Foreskin fibroblast (primary cell): ENCODE measurements at places on chromosomes 4 and X.

DNA sequence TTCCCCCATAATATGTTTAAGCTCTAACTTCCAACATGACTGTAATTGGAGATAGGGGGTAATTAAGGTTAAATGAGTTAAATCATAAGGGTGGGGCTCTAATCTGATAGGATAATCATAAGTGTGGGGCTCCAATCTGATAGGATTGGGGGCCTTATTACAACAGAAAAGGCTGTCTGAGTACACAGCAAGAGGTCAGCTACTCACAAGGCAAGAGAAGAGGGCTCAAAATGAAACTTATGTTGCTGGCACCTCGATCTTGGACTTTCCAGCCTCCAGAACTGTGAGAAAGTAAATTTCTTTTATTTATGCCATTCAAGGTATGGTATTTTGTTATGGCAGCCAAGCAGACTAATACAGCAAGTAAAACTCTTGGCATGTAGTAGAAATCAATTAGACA, 16.4 kb downstream of the SH2D1A start:
- no peak for DNase-seq

DNA sequence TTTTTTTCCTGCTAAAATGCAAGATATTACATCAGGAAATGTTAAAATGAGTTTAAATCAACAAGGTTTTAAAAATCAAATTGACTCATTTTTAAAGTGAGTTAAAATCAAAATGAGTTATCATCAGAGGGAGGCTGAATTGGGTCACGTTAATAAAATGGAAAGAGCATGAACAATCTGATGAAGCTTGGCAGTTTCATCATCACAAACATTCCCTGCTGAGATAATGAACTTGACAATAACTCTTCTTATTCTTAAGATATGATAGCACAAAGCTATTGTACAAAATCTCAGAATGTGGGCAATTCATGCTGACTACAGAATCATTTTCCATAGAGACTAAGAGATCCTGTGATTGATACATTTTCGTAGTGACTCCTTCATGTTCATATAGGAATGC, 1086.7 kb downstream of the STIM2 start:
- DNase-seq, result no peak

- DNase-seq, result no peak
These were observed 112.1 kb upstream of the ARSJ start for GRCh38 chr4:114091546-114091945.

DNA sequence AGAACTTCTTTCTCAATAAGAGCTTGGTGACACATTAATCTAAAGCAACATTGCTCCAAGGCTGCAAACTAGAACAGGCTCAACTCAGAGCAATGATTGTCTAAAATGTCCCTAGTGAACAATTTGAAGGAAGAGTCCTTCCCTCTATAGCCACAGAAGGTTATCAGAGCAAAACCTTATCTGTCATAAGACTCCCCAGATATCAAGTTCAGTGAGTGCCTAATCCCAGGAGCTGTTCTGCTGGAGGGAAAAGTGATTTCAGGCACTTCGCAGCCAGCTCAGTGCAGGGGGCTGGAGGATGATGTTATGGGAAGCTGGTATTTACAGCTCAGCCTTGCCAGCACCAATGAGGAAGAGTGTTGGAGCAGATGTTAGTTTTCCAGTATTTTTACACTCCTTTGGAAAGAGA, 497.5 kb downstream of the INPP4B start:
- no peak for DNase-seq

- peak; percentile 49 for DNase-seq
These were observed 43.0 kb upstream of the PDLIM5 start for GRCh38 chr4:94408549-94409374.

- peak; percentile 59 for DNase-seq
These were observed 135.1 kb downstream of the ARHGAP6 start for GRCh38 chrX:11530621-11531020.

DNA sequence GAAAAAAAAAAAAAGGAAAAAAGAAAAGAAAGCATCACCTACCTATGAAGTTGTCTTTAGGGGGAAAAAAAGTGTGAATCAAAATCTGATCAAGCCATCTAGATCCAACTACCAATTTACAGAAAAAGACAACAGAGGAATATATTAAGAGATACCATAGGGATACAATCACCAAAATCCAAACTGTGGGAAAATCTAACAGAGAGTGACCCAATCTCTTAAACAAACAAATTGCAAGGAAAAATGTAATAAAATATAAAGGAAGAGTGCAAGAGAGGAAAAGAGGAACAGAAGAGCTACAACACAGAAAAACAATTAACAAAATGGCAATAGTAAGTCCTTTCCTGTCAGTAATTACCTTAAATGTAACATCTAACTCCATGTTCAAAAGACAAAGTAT, 19.0 kb downstream of the THOC2 start:
- no peak for DNase-seq

DNA sequence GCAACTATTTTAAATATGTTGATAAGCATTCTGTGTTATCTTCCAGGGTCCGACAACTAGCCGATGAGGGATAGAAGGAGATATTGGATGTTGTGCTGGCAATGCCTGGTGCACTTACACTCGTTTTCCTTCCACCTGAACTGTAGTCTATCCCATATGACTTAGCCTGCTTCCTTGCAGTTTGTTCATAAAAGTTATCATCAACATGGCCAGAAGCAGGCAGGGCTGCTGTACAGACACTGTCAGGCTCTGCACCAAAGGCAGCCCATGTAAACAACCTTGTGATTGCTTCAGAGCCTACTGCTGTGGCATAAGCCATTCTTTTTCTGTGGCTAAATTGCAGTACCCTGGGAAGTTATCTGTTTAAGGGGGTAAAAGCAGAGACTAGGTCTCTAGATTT, 1.6 kb downstream of the MAPK10 start:
- peak; percentile 50 for DNase-seq

GRCh38 chr4:129145222-129145730, 49.3 kb downstream of the C4orf33 start:
- DNase-seq, result no peak

DNA sequence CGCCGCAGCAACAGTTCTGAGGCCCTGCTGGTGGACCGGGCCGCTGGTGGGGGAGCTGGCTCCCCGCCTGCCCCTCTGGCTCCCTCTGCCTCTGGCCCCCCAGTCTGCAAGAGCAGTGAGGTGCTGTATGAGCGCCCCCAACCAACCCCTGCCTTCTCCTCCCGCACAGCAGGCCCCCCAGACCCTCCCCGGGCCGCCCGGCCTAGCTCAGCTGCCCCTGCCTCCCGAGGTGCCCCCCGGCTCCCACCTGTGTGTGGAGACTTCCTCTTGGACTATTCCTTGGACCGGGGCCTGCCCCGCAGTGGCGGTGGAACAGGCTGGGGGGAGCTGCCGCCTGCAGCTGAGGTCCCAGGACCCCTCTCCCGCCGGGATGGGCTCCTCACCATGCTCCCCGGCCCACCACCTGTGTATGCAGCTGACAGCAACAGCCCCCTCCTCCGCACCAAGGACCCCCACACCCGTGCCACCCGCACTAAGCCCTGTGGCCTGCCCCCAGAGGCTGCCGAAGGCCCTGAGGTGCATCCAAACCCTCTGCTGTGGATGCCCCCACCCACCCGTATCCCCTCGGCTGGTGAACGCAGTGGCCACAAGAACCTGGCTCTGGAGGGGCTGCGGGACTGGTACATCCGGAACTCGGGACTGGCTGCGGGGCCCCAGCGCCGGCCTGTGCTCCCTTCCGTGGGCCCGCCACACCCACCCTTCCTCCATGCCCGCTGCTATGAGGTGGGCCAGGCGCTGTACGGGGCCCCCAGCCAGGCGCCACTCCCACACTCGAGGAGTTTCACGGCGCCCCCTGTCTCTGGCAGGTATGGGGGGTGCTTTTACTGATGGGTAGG, 6.3 kb downstream of the PRAF2 start:
- no peak for DNase-seq

DNA sequence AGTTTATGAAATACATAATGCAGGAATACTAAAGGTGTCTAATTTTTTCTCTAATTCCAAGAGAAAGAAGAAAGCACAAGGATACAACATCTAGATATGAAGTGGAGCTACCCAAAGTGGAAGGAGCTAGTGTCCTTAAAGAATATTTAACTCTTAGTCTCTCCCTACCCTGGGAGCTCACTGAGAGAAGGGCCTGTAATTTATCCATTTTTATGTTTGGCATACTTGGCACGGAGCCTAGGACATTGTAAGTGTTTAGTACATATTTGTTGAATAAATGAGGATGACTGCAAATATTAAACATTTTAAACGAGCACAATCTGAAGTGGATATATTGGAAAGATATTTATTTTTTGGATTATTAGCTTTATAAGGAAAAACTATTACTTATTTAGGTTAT, 674.8 kb downstream of the IQCM start:
- DNase-seq, result no peak

GRCh38 chr4:143443728-143444127, 69.8 kb upstream of the SMARCA5 start:
- DNase-seq, result no peak

DNA sequence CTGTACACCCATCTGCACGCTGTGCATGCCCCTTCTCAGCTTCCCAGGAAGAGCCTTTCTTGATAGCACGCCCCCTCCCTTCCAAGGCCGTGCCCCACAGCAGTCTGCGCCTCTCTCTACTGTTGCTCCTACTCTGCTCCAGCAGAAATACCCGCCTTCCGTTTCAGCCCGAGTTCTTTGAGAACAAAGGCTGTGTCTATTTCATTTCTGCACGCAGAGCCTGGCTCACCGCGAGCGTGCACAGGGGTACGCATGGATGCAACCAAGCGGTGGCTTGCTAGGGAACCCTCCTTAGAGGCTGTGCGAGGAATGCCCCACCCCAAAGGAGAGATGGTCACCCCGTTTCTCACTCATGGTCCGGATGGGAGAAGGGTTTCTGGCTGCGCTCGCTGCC, 485 bp downstream of the AADAT start:
- peak; percentile 62 for DNase-seq

GRCh38 chrX:83845397-83845796, 15.5 kb upstream of the CYLC1 start:
- DNase-seq, result no peak

DNA sequence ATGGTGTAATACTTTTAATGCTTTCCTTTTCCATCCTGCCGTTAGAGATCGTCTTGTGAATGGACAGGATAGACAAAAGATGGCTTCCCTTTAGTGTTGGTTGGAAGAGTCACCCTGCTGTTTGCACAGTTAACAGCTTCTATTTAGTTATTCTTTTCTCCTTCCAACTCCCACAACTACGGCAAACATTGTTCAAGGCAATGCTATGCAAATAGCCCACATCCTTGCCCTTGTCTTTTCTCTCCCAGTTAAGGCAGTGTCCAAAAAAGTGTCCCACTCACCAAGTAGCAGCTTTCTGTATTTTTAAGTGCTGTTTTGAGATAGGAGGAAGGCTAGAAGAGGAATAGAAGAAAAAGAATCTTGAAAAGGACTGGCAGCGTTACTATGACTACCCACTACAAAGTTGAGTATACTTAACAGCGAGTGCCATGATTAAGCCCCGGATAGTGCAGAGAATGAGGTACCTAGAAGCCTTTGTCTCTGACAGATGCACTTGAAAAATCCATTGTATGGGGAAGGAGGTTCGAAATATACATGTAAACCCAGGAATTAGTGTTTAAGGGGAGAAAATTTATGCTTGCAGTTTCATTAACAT, 12.1 kb upstream of the RUFY3 start:
- DNase-seq, result no peak

GRCh38 chr4:108473163-108473720, 147.1 kb upstream of the RPL34 start:
- no peak for DNase-seq

DNA sequence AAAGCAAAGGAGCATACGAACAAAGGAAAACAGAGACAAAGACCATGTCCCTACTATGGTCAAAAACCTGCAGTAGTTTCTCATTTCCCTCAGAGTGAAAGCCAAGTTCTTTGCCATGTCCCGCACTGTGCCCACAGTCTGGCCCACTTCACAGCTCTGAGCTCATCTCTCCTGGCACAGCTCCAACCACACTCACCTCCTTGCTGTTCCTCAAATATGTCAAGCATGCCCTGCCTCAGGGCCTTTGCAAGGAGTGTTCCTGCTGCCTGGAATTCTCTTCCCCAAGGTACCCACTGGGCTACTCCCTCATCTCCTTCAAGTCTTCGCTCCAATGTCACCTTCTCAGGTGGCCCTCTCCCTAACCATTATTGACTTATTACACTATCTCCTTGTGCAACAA, 72.1 kb downstream of the COX18 start:
- peak; percentile 19 for DNase-seq

- no peak for DNase-seq
These were observed 315.9 kb downstream of the LDB2 start for GRCh38 chr4:16582526-16582925.

GRCh38 chr4:25347473-25347872, 29.6 kb upstream of the ANAPC4 start:
- no peak for DNase-seq

DNA sequence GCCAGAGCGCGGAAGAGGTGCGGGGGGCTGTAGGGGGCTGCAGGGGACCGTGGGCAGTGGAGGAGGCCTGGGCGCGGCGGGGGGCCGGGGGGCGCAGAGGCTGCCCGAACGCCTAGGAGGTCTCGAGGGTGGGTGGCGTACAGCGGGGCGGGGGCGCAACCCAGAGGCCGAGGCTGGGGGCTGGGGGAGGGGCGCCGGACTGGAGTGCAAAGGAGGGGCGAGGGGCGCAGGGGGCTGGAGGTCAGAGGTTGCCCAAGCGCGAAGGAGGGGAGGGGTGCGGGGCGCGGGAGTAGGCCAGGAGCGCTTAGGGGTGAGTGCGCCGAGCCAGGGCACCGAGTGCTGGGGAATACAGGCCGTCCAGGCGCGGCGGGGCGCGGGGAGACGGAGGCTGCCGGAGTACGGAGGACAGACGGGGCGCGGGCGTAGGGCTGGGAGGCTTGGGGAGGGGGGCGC, 255 bp downstream of the GYG2 start:
- no peak for DNase-seq

DNA sequence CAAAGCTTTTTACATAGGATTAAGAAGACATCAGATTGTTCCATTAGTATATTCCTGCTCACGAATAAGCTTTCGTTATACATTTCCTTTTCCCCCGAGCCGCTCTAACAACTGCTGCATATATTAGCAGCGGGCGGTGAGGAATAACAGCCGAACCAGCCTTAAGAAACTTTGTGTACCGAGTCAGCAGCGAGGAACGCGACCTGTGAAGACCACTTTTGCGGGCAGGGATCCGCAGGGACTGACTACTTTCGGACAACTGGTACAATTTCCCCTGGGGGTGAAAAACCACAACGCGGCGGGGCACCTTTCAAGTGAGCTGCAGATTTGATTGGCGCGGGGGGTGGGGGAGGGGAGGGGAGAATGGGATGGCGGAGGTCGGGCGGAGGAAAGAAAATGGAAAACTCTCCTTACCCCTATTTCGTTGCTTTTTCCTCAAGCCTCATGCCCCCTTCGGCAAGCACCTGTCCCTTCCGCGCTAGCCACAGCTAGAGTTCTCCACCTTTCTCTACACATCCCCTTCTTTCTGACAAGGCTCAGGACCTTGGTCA, 5.9 kb upstream of the PITX2 start:
- no peak for DNase-seq
